Kidney (tissue), 22 donors: ENCODE measurements at places on chromosomes 4 and X. TPM values are rescaled to one million over a fixed set of nuclear protein-coding genes. Genes with fewer than 3 reads are reported as not detected.

Gene MBNL3
- total RNA-seq, result 34.5 TPM

Gene PPEF2
- not detected for total RNA-seq

DNA sequence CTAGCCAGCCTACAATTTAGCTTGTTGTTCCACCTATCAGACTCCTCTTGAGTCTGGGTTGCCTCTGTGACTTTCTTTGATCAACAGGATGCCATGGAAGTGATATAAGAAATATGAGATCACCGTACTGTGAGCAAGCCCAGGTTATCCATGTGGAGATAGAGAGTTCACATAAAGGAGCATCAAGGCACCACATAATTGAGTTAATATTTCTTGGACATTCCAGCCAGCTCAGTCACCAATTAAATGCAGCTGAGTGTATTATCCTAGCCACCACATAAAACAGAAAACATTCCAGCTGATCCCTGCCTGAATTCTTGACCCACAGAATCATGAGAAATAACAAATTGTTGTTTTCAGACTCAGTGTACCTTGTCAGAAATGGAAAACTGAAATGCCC lies 253.6 kb downstream of the PPP1R2C start:
- H3K27me3 ChIP-seq, result no peaks in the 10 kb centered on the region
- no peaks in the 10 kb centered on the region for H3K4me1 ChIP-seq
- DNase-seq, result no peak
- no peak overlapping the region for H3K27ac ChIP-seq

DNA sequence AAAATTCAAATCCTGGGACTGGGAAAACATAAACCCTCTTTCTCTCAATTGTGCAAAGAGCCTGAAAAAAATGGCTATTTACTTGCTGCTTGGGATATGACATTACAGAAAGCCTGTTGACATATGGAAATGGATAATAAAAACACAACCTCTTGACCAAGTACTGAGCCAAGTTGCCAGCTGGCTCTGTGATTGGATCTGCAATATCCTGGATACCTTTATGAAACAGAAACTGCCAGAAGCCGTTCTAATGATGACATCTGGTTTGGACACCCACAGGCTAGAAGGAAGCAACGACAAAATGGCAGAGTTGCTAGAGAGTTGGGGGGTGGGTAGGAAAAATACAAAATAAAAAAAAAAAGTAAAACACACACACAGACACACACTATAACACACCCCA lies 481.4 kb downstream of the FAT4 start:
- H3K4me3 ChIP-seq, result no peak overlapping the region
- no peaks in the 10 kb centered on the region for H3K36me3 ChIP-seq
- DNase-seq, result no peak
- no peaks in the 10 kb centered on the region for H3K4me1 ChIP-seq
- H3K27ac ChIP-seq, result no peak overlapping the region
- no peaks in the 10 kb centered on the region for H3K27me3 ChIP-seq

GRCh38 chr4:122364700-122365404 lies 14.0 kb upstream of the ADAD1 start:
- no peaks in the 10 kb centered on the region for H3K27me3 ChIP-seq
- peaks cover 3% of the 10 kb centered on the region for H3K36me3 ChIP-seq
- H3K27ac ChIP-seq, result no peak overlapping the region
- H3K4me1 ChIP-seq, result no peaks in the 10 kb centered on the region
- no peak overlapping the region for H3K4me3 ChIP-seq
